Iris pigment epithelial cell (primary cell): ENCODE measurements at places on chromosomes 2 and 18.
A peak's percentile ranks its signal among the peaks of the same experiment; 100 is the strongest.

DNA sequence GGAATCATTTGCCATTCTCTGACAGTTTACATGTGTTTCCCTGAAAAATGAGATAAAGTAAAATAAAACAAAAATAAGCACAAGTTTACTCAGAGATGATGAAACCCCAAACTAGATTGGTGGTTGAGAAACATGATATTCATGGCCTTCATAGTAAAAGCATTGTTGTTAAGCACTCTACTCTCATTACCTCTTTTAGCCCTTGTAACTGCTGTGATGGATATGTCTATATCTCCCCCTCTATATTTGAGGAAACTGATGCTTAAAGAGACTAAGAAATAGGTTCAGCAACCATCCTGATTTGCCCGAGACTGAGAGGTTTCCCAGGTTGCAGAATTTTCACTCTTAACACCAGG, 33.9 kb upstream of the GALNT3 start:
- DNase-seq, result peak; percentile 7

- no peak for DNase-seq
Observed at GRCh38 chr2:96225016-96225533, 16.4 kb upstream of the STARD7 start.

- DNase-seq, result no peak
Observed at GRCh38 chr2:24315669-24316068, 44.7 kb downstream of the ITSN2 start.

DNA sequence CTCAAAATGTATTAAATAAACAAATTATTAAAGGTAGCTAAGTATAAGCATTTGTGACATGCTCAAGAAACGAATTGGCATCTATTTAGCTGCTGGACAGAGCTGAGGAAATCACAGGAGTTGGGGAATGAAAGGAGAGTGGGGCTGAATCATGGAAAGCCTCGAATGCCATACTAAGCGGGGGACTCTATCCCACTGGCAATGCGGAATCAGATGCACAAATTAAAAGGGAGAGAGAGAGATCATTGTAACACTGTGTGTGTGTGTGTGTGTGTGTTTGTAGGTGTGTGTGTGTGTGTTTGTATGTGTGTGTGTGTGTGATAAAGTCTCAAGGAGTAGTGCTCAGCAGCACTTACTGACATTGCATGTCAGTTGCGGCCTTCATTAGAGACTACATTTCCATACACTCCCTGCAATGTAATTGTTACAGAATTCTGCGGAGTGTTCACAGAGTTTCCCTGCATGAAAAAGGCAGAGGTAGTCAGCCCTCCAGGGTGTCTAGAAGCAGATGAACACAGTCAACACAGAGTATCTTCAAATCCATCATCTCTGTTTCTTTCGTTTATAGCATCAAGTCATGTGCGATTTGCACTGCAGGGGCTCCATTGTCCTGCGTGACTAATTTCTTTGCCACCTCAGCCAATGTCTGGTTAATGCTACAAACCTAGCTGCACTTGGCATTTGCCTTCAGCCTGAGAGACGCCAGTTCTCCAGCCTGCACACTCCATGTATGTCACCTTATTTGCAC, 111.7 kb upstream of the CYRIA start:
- no peak for DNase-seq

GRCh38 chr18:59837586-59837985, 62.2 kb upstream of the PMAIP1 start:
- DNase-seq, result peak; percentile 58

DNA sequence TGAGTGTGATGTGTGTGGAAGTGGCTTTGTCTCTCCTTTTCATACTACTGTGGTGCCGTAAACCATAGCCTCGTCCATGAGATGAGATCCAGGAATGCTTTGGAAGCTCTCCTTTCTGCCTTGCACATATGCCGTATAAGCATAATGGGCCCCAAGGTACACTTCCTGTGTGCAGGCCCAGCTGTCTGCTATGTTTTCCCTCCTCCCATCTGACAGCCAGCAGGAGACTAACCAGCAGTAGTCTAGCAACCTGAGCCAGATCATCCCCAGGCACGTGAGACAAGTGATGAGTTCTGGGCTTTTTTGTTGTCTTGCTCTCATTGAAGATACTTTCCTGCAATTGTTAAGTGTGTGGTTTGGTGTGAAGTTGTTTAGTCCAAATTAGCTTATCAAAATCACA, 555.5 kb upstream of the LRRTM4 start:
- DNase-seq, result no peak

GRCh38 chr2:231334981-231335380, 60.5 kb upstream of the B3GNT7 start:
- no peak for DNase-seq

- peak; percentile 86 for DNase-seq
Observed at GRCh38 chr18:44826418-44827259, 146.0 kb downstream of the SETBP1 start.

- peak; percentile 95 for DNase-seq
Observed at GRCh38 chr2:43311276-43311675, 84.9 kb upstream of the ZFP36L2 start.
